Activated CD4-positive, CD25-positive, alpha-beta regulatory T cell treated with anti-CD3 and anti-CD28 coated beads, Interleukin-2, amount 50 U/mL, for 24 hours (primary cell): ENCODE measurements at places on chromosomes 2 and 18.

DNA sequence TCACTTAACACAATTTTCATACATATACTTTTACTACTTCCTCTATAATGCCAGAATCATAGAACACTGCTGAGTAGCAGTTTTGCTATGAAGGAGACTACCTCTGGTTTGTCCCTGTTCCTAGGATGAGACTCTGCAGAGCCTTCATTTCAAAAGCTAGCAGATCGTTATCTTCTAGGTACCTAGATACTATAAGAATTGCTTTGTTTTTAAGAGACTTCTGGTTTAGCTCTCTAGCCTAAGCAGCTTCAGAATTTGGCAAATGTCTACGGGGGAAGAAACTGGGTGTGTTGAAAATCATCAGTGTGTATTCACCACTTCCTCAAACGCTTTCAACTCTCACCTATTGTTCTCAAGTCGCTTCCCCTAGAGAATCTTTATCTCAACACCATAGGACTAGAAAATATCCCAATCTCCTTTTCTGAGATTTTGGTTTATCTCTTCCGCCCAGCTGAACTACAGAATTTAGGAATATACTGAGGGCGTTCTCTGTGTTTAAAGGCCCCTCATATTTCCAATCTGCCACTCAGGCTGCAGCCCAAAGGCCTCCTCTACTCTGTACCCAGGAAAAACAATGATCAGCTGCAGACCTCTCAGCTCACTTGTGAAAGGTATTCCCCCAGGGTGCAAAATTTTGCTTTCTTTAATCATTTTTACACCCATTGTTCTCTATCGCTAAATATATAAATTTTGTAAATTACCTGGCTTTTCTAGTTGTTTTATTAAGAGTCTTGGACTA is 28.7 kb downstream of the SMAD2 start:
- ATAC-seq = peak; percentile 44

- no peak for ATAC-seq
Observed at GRCh38 chr2:84841577-84841976, 39.3 kb downstream of the TRABD2A start.

GRCh38 chr2:211611061-211611518 is 927.5 kb downstream of the ERBB4 start:
- peak; percentile 75 for ATAC-seq

GRCh38 chr2:189851174-189851826 is 67.0 kb downstream of the PMS1 start:
- ATAC-seq = no peak

DNA sequence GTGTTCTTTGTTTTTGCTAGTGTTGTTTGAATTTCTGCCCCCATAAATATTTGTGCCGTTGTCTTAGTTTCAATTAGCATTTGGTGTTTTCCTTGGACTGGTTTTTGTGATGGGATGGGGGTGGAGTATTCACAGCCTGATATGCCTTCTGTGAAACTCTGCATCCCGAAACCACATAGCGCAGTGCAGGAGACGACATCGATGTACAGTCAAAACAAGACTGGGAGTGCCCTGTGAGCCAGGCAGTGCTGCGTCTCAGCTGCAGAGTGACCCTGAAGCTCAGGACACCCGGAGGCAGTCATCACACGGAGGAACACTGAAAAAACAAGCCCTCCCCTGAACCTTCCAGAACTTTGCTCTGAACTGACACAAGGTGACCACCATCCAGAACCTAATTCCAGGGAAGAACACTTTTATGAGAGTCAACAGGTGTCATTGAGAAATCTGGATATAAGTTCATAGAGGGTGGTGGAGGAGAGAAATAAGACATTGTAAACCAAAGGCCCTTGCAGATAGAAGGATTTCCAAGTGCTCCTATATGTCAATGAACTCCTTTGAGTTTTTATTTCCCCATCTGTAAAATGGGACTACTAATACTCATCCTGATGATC is 61.2 kb upstream of the CABLES1 start:
- ATAC-seq = no peak

GRCh38 chr18:9771261-9771976 is 63.3 kb downstream of the RAB31 start:
- ATAC-seq = peak; percentile 55

- no peak for ATAC-seq
Observed at GRCh38 chr18:6315517-6316331, 99.0 kb downstream of the L3MBTL4 start.

DNA sequence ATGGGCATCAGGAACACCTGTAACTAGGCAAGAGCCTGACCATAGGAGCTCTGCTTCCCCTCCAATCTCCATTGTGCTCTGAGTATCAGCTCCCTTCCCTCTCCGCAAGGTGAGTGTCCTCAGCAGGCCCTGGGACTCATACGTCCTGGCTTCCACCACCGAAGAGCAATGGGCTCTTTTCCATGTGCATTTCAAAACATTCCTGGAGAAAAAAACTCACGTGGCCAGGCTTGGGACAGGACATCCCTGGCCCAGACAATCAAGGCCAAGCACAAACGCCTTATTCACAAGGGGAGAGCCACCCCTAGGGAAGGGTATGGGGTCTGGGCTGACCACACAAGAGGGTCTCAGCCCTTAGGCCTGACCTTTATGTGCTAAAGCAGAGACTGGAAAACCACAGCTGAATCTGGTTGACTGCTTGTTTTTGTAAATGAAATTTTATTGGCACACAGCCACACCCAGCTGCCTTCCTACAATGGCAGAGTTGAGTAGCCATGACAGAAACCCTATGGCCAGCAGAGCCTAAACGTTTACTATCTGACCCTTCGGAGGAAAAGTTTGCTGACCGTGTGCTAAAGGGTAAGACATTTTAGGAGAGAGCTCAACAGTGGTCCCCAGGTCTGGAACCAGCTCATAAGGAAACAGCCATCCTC is 175.7 kb upstream of the ARL4C start:
- ATAC-seq = no peak

GRCh38 chr2:24919037-24919505 is 966 bp downstream of the ADCY3 start:
- ATAC-seq = peak; percentile 23

DNA sequence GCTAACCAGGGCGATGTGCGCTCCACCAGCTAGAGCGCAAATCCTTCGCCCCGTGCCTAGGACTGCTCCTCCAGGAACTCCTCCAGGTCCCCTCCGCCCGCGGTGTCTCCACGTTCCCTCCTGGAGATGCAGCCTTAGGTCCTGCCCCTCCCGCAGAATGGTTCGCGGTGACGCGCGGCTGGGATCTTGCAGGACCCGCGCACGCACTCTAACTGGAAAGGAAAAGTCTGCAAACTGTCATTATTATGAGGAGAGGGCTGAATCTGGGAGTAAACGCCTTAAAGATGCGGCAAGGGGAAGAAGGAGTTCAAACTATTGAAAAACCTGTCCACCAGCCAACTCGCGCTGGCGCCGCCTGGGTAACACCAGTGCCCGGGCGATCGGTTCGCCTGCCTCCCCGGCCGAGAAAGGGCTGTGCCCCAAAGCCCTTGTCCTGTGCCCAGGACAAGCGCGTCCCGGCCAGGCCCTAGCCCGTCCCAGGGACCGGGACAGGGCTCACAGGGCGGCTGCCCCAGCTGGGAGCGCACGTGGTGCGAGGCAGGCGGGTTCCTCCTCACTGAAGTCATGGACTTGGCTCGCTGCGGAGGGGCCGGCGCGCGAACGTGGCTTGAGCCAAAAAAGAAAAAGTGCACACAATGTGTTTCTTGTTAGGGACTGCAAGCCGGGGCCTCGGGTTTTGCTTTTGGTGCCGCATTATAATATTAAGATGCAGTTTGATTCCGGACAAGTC is 5.5 kb upstream of the ID2 start:
- ATAC-seq = no peak

- ATAC-seq = no peak
Observed at GRCh38 chr18:51757255-51757924, 559.9 kb upstream of the MEX3C start.

DNA sequence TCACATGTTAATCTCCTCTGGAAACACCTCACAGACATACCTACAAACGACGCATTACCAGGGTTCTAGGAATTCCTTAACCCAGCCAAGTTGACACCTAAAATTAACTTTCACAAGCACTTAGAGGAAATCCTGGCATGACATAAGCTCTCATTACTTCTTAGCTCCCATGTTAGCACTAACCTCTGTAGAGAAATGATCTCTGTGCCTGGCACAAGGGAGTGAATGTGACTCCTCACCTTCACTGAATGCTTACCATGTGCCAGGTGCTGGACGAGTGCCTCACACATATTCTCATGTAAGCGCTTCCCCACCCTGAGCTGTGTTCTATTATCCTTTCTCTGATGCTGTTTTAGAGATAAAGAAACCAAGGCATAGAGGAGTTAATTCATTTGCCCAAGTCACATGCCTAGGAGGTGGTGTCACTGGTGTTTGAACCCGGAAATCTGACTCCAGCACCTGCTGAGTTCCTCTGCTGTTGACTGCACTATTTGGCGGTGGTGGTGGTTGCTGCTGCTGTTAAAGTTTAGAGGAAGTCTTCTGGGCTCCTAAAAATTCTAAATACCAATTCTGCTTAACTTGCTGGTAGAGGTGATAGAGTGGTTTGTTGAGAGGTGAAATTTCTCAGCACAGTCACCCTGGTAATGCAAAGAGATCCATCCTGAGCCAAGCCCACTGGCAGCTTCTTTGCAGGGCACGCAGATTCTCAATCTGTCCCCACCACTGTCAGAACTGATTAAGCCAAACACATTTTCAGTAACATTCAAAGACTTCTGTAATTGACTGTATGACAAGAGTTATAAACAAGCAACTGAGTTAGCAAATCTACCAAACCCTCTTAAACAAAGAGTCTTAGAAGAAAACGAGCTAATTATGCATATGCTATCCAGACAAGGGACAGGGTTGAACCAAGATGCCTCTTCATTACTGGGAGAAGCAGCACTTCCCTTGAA is 200.3 kb downstream of the CMPK2 start:
- no peak for ATAC-seq

DNA sequence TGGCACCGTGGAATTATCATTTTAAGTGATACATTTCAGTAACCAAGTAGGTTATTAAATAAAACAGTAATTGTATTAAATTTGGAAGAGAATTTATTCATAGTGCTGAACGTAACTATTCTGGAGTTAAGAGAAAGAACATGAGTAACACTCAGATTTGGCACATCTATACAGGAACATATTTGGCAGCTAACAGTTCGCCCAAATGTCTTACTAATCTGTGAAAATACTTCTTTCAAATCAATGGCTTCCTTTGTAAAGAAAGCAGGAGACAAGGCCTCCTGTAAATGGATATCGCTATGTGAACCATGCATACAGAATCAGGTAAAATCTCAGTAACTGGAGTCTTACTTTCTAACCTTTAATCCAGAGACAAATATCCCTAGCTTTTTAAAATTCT is 64.4 kb downstream of the ZNF516 start:
- no peak for ATAC-seq

GRCh38 chr2:68336192-68336591 is 16.4 kb upstream of the CNRIP1 start:
- ATAC-seq = no peak

GRCh38 chr2:238326801-238327365 is 6.6 kb downstream of the TRAF3IP1 start:
- ATAC-seq = no peak

DNA sequence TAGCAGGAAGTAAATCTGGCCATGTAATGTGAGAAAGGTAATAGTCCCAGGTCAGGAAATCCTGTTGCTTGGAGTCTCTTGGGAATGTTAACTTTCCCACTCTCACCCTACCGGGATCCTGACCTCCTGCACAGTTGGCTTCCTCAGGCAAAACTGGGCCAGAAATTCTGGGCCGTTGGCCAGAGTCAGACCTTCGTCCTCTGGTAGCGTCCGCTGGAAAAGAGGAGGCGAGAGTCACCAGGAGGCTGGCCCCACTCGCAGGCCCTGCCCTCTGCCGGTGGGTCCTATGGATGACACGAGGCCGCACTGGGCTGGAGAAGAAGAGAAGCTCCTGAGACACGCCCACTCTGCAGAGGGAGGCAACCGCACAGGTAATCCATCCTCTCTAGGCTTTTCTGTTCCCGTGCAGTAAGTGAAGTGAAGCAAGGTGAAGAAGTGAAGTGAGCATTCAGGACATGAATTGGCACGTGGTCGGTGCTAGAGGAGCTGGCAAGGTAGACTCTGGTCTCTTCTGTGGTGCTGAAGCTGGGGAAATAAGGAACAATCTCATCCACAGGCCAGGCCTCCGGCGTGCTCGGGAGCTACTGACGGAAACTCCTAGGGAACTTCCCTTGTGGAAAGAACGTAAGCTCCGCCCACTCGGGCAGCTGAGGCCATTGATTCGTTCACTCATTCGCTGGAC is 182.7 kb upstream of the GLI2 start:
- ATAC-seq = no peak

GRCh38 chr2:194672994-194673393 is 984.0 kb upstream of the SLC39A10 start:
- no peak for ATAC-seq

- no peak for ATAC-seq
Observed at GRCh38 chr2:235803028-235803427, 309.2 kb downstream of the AGAP1 start.

DNA sequence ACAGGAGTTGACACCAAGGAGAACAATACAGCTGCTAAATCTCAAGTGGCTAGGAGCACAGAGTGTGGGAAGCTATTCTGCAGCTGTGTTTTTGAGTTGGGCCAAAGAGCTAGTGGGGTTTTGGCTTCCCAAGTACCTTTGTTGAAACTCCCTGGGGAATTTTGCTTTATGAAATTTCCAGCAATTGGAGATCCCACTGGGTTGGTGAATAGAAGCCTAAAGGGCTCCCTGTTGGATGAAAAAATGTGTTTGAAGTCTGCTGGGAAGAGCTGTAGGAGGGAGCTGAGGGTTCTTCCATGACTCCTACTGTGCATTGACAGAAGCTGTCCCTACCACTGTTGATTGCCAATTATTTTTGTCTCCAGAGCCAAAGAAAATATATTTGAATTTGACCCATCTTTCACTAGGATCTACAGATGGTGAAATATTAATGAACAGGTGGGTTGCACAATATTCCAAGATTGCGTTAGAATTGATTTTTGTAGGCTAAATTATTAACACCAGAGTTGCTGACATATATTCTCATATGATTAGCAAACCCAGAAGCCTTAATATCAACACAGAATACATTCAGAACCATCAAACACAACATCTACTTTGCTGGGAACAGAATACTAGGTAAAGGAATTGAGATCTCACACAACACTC is 95.4 kb upstream of the CYP1B1 start:
- no peak for ATAC-seq

- peak; percentile 68 for ATAC-seq
Observed at GRCh38 chr2:84481702-84482101, 22.6 kb upstream of the SUCLG1 start.

DNA sequence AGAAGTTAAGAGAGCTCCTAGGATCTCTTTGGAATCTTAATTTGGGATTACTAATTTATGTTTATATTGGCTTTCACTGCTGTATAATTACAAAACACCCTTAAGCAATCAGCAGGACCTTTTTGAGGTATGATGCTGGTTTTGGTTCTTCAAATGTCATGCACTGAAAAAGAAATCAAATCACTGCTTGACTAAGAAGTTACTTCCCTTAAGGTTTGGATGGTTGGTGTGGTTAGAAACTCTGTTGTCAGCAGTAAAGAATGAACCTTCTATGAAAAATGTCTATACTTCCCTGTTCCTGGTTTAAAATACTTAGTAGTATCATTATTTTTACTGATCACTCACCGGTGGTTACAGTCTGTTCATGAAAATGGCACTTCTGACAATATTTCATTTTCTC is 5.5 kb downstream of the COLEC12 start:
- no peak for ATAC-seq
